Activated CD8-positive, alpha-beta memory T cell treated with anti-CD3 and anti-CD28 coated beads for 4 hours (primary cell): ENCODE measurements at places on chromosomes 7 and 10.

- no peak for DNase-seq
These were observed 12.2 kb downstream of the CPA2 start for GRCh38 chr7:130278860-130279259.

DNA sequence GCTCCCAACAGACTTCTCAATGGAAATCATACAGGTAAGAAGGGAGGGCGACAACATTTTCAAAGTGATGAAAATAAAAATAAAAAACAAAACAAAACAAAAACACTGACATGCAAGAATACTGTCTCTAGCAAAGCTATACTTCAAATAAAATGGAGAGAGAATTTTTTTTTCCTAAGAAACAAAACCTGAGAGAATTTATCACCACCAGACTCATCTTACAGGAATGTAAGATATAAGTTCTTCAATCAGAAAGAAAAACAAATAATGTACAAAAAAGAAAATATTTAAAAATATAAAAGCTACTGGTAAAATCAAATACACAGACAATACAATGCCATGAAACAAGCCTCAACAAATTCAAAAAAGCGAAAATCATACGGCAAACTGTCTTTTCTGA is 113.2 kb downstream of the NRBF2 start:
- no peak for DNase-seq

- DNase-seq, result no peak
These were observed 517.5 kb downstream of the DNAJB6 start for GRCh38 chr7:157854066-157854891.

- DNase-seq, result no peak
These were observed 403.7 kb upstream of the ZMIZ1 start for GRCh38 chr10:78664929-78665553.

DNA sequence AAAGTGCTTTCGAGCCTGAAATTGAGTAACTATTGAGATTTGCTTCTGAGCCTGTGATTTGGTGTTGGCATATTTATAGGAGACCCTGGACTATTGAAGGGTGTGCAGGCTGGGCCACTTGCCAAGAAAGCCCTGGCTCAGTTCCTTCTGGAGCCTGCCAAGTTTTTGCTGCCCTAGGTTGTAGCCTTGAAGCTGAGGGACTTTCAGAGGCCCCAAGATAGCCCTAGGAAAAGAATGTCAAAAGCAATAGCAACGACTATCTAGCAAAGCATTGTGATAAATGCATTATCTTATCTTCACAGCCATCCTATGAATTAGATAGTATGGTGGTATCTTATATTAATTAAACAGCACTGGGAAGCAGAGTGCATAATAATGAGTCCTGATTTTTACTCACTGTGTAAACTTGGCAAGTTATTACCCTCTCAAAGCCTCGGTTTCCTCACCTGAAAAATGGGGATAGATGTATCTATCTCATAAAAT is 473.7 kb upstream of the PODXL start:
- no peak for DNase-seq

DNA sequence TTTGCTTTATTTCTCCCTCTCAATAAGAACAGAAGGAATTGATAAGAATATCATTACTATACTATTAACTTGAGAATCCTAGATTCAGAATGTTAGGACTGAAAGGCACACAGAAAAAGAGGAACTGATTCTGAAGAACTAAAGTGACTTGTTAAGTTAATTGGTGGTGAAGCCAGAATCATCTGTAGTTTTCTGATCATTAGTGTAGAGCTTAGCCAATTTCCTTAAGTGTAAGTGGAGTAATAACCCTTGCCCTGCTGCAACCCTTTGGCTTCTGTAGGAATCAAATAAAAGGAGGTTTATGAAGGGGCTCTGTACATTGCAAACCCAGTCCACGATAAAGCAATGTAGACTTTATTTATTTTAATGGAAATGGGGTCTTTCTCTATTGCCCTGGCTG is 1186.0 kb downstream of the SORCS3 start:
- no peak for DNase-seq

- no peak for DNase-seq
These were observed 238.7 kb upstream of the TCF7L2 start for GRCh38 chr10:112711366-112711765.

DNA sequence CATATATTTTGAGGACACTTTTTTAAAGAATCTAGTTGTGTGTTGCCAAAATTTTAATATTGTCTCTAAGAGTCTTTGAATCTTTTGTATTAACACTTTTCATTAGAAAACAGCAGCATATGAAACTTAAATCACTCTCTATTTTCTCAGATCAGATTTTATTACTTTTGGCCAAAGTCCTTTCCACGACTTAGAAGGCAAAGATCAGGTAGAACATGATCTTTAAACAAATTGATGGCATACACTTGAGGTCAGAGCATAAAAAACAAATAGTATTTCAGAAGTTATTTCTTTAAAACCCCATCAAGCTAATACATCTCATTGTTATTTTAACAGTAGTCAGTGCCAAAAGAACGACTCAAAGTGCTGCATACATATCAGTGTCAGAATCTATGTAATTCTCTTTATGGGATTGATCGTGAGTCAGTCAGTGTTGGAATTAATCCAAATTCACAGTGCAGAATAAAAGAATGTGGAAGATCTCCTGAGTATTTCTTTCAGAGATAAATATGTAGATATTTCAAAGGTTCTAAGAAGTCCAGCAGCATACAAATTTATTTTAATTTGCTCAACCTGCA is 9.6 kb upstream of the AGMO start:
- no peak for DNase-seq

GRCh38 chr7:122064971-122065370 is 79.1 kb downstream of the AASS start:
- DNase-seq, result no peak

DNA sequence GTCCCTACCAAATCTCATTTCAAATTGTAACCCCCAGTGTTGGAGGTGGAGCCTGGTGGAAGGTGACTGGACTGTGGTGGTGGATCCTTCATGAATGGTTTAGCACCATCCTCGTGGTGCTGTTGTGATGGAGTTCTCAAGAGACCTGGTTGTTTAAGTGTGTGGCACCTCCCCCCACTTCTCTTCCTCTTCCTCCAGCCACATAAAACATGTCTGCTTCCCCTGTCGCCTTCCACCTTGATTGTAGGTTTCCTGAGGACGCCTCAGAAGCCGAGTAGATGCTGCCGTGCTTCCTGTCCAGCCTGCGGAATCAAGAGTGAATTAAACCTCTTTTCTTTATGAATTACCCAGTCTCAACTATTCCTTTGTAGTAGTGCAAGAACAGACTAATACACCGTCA is 21.0 kb downstream of the GRB10 start:
- no peak for DNase-seq

DNA sequence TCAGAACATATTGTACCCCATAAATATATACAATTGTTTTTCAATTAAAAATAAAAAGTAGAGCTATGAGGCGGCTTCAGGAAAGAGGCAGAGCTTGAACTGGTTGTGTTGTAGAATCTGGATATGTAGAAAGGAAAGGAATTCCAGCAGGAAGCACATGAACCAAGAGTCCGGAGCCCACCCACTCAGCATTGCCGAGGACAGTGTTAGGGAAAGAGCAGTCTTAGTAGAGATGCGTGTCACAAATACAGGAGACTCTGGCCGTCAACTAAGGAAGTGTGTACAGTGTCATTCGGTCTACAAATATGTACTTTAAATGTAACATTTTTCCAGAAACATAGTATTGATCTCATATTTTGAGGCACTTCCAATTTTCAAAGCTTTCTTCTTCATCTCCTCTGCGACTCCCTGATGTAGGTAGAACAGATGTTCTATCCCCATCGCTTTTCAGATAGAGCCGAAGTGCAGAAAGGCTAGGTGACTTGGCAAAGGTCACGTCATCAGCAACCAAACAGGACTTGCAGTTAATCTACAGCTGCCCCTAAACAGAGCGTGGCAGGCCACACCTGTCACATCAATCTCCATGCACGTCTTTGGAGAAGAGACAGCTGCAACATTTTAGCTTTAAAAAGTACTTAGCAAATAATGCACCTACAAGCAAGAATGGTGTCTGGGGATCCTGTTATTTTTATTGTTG is 25.3 kb upstream of the GJD4 start:
- DNase-seq, result no peak

- DNase-seq, result no peak
These were observed at the start of gene SMO for GRCh38 chr7:129188372-129188891. TSS of gene SMO (plus strand) at chr7:129188633. CDS start at chr7:129189152, 519 bp downstream.

GRCh38 chr7:121485467-121486243 is 89.5 kb upstream of the FAM3C start:
- DNase-seq, result no peak

GRCh38 chr10:123883673-123884320 is 7.8 kb downstream of the CPXM2 start:
- DNase-seq, result no peak

DNA sequence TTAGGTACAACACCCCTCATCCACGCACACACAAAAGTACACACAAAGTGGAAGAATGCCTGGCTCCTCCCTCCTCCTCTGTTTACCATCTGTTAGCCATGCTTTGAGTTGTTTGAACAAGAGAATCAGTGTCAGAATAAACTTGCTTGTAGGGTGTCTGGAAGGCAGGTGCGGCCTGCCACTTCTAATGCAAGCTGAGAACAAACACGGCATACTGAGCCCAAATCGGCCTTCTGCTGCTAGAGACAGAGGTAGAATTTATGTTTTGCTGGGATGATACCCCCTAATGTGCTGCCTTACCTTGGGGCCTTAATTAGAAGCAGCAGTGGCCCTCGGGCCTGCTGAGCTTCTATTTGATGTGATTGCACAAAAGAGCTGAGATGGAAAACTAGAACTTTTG is 24.9 kb upstream of the FAM180A start:
- no peak for DNase-seq

GRCh38 chr10:49830016-49830415 is 67.9 kb upstream of the OGDHL start:
- DNase-seq, result no peak

- DNase-seq, result no peak
These were observed 261.4 kb upstream of the YAE1 start for GRCh38 chr7:39304668-39305405.

DNA sequence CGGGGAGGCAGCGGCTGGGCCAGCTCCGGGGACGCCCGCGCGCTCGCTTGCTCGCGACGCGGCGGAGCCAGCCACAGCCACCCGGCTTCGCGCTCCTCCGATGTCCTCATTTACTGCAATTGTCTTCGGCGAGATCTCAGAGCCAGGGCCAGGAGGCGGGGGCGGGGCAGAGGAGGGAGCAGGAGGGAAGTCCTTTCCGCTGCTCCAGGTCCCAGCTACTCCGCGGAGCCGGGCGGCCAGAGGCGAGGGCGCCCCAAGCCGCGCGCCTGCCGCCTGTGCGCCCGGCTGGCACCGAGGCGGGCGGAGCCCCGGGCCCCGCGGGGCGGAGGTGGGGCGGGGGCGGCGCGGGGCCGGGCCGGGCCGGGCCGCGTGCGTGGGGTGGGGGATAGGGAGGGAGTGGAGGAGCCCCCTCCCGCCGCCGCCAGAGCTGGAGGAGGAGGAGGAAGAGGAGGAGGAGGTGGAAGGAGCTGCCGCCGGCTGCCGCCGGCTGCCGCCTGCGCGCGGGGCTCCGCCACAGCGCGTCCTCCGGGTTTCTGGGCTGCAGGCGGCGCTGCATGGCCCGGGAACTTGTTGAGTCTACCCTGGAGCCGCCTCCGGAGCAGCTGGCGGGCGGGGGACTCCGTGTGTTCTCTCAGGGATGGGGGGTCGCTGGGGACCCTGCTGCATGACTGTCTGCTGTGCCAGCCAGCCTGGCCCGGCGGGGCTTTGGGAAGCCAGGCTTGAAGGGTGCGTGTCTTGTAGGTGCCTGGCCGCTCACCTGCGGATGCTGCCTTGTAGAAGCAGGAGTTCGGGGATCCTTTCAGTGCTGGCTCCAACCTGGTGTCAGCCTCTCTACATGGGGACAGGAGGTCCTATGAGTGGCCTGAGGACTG is at the start of gene INSYN2A:
INSYN2A (minus strand) TSS at position 310 of the 872 bp plus-strand sequence. CDS start 20,196 bp downstream, outside the sequence.
- DNase-seq, result no peak

DNA sequence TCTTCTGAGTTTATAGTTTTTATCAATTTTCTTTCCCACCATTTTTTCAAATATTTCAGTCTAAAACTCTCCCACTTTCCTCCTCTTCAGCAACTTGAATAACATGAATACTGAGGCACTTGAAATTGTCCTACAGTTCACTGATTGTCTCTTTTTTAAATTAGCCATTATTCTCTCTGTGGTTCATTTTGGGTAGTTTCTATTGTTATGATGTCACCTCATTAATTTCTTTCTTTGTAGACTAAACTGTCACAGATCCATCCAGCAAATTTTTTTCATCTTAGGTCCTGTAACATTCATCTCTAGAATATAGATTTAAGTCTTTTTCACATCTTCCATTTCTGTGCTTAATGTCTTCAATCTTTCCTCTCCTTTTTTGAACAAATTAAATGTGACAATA is 144.8 kb downstream of the LRRN3 start:
- DNase-seq, result no peak

DNA sequence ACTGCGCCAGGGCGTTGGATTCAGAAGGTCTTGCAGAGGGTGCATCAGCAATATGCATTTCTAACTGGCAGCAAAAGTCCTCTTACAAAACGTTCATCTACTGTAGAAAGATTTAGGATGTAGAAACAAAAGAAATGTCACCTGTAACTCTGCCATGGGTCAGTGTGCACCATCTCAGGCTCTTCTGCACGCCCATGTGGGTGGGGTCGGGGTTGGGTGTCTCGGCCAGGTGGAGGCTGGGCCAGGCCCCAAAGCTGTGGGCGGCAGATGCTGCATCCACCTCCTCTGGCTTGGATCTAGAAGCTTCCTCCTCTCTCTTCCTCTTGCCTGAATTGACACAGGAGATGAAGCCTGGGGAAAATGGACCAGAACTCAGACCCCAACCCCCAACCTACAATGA is 111.3 kb upstream of the PPP2R2D start:
- no peak for DNase-seq

DNA sequence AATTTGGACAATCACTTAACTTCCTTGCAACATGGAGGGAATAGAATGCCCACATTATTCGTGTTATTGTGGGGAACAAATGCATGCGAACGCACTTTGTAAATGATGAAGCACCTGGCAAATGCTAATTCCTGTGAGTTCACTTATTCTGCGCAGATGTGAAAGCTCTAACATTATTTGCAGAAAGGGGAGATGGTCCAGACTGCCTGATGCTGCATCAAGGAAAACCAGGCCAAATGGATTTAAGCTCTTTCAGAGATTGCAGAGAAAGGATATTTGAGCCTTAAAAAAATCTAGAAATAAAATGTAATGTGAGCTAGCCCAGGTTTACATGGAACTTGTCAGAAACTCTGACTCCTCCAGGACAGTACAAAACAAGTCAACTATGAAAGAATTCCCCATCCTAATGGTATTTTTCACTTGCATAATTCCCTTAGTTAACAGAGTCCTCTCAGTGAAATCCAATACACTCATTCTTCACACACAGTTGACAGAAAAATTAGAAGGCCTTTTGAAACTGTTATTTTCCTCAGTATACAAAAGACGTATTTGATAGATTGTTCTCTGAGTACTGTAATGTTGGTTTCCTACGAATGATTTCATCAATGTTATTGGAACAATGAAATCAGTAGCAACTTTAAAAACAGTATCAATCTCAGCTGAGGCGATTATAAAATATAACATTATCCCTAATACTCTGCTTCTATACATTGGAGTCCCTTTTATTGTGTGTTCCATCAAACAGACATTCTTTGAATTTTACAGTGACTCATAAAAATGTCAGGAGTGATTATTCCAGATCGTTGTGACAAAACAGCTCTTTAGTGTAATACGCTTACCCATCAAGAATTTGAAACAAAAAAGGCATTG is 136.3 kb upstream of the ANK3 start:
- no peak for DNase-seq

GRCh38 chr7:39248692-39249090 is 271.0 kb downstream of the POU6F2 start:
- no peak for DNase-seq

GRCh38 chr7:158409120-158409519 is 178.5 kb downstream of the PTPRN2 start:
- no peak for DNase-seq
